ENCODE measurements at places on chromosomes 12 and 14. TPM values are rescaled to one million over a fixed set of nuclear protein-coding genes. Genes with fewer than 3 reads are reported as not detected.

DNA sequence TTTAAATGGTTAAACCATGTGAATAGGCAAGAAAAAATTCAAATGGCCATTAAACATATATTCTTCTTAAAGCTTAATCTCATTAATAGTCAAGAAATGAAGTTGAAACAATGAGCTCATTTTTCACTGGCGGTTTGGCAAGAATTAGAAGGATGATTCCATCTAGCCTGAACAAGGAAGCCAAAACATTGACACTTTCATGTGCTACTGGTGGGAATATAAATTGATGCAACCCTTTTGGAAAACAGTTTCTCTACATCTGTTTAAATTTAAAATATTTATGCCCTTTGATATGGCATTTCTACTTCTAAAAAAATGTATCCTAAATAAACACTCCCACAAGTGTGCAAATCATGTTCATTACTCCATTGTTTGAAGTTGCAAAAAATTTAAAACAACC is 174.7 kb upstream of the HIF1A start:
- no peak for DNase-seq

CCDC91 gene
- total RNA-seq, result 18.3 TPM

KCNC2 gene
- total RNA-seq, result not detected

DNA sequence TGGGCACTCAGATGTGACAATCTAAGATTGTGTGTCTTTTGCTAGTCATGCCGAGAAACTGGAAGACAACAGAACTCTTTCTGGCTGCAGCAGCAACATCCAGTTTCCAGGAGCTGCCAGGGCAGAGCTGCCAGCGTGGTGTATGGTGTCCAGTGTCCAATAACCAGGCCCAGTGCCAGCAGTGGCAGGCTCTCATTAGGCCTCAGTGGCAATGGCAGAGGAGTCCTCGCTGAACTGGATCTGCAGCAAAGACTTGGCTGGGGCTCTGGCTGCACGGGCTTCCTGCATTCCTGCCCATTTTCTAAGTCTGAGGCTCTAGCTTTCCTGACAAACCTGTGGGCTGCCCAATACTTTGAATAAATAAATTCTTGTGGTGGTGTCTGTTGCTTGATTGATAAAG is 26.2 kb upstream of the PPM1A start:
- DNase-seq, result no peak

- no peak for DNase-seq
Measured at GRCh38 chr14:59101476-59101875, 87.0 kb upstream of the DAAM1 start.

- no peak for DNase-seq
Measured at GRCh38 chr14:36097356-36097755, 79.2 kb downstream of the PTCSC3 start.

DNA sequence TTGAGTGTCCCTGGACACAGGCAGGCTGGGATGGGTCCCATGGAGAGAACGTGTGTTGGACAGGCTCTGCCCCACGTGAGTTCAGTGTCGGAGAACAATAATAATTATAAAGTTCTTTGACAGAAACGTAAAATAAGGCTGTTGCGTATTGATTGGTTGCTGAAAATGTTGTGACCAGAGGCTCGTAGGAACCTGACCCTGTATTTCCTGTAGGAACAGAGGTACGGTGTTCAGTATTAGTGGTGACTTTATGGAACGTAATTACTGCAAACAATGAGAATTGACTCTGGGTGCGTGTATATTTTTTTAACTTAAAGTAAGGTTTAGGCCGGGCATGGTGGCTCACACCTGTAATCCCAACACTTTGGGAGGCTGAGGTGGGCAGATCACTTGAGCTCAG is 7.8 kb downstream of the MTA1 start:
- DNase-seq, result no peak

DHH gene
- total RNA-seq, result not detected

CIROP gene
- not detected for total RNA-seq

GRCh38 chr12:45648070-45648469 is 81.4 kb upstream of the ARID2 start:
- DNase-seq, result no peak

DNA sequence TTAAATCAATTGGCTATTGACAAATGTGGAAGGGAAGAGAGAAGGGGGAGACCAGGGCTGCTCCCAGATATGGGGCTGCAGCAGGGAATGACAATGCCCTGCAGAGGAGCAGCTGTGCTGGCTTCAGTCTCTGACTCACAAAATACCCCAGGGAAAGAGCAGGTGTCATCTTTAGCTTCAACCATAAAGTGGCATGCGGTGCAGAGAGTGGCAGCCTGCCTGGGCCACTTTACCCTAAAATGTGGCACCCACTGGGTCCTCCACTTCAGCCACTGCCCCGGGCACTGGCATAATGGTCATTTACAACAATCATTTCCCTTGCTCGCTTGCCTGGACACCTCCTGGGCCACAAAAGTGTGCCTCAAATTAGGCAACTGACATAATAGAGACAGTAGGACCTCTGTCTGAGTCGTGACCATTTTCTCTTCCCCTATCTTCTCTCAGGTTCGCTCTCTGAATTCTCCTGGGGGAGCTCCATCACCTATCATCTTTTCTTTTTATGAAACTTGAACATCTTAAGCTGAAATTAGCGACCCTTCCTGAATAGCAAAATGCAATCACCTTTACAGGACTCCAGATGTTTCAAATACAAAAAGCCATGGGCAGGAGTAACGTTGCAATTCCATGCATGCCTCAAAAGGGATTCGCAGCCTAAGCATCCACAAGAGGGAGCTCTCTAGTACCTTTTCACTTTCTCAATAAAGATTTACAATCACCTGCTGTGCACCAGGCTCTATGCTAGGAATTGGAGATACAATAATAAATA is 179.9 kb upstream of the ATF7IP start:
- DNase-seq, result no peak
